ENCODE measurements at places on chromosomes 12 and 14.

- no peak for DNase-seq
Observed at GRCh38 chr12:89862511-89863445, 154.1 kb upstream of the ATP2B1 start.

- DNase-seq, result no peak
Observed at GRCh38 chr14:33039311-33039710, 100.6 kb downstream of the NPAS3 start.

DNA sequence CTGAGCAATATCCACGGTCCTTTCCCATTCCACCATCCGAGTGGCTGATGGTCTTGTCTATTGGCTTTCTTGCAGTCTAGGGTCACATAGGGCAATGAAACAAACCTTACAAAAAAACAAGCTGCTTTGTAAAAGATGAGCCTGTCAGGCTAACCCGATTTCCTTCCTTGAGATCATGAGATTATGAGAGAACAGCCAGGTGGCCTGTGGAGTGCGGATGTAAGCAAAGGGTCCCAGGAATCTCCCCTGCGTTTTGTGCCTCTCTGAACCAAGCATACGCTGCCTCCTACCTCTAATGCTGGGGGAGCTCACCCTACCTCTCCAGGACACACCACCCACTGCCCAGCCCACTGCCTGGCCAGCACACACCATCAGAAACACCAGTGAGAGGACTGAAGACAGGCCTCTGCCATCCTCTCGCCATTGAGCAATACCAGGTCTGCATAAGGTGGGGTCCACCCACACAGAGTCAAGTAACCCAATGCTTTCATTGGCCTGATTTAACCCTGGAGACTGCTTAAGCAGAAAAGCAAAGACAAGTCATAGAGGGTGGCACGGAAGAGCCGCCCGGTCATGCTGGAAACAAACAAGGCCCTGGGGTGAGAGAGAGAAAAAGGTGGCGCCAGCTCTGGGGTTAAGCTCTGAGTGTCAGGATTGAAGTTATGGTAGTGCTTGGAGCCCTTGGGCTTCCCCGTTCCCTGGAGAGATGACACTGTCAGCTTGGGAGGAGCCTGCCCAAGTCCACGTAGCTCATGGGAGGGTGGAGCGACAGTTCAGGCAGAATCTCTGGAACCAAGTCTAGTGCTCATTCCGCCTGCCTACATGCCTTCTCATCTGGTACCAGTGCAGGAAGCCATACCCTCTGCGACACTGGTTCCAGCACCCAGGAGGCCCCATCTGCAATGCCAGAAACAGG lies 46.6 kb downstream of the CALM1 start:
- DNase-seq, result no peak

DNA sequence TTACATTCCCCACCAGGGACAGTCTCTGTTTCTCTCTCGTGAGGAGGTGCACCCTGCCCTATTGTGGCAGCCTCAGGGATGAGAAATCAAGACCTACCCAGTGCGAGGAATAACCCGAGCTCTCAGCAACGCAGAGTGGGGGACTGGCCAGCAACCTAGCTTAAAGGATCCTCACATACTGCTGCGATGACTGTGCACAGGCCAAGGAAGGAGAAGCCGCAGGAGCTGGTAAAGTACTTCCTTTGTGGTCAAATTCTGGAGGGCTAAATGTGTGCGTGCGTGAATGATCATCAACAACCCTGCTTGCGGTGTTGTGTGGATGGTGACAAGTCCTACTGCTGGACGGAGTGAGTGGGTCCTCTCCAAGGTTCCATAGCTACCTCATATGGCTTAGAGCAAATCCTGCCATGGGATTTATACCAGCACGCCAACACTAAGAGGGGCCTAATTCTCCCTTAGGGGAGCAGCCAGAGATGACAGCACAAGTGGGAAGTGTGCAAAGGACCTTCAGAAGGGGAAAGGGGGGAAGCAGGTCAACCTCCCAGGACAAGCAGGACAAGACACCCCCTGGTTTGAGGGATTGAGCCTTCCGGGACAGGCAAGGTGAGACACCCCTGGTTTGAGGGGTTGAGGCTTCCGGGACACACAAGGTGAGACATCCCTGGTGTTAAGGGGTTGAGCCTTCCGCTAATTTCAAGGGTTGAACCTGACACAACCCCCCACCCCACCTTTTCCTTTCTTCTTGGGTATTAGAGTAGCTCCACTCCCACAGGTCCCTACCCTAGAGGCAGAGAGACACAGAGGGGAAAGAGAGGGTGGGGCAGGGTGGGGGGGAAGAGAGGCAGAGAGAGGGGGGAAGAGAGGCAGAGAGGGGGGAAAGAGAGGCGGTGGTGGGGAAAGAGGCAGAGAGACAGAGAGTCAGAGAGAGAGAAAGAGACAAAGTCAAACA lies 58.8 kb upstream of the AP4S1 start:
- no peak for DNase-seq

DNA sequence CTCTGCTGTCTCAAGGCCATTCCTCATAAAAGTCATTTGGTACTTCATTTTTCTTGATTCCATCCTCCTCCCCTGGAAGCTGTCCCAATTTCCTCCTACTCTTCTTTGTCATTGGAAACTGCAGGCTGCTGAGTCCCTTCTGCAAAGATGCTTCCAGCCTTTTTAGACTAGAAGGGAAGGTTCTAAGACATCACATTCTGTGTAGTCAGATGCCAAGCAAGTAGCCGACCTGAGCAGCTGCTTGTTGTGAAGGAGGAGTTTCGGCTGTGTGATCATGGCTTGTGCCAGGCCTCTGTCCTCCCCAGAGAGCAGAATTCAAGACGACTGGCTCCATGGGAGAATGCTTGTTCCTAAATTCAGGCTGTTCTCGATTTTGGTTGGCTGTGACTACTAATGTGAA lies 8.7 kb downstream of the RFC5 start:
- no peak for DNase-seq

DNA sequence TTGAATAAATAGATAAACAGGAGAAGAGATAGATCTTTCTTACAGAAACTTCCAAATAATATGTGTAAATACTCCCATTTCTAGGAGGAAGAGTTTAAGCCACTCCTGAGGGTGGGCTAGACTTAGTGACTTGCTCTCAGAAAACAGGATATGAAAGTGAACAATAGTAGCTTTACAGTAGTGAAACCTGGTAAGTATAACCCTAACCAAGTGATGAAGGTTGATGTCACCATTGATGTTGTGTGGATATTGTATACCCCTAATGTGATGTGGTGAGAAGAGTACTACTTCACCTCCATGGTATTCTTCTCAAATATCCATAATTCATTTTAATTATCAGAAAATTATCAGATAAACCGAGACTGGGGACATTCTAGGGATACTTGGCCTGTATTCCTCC lies 20.9 kb downstream of the AKAP6 start:
- DNase-seq, result no peak

DNA sequence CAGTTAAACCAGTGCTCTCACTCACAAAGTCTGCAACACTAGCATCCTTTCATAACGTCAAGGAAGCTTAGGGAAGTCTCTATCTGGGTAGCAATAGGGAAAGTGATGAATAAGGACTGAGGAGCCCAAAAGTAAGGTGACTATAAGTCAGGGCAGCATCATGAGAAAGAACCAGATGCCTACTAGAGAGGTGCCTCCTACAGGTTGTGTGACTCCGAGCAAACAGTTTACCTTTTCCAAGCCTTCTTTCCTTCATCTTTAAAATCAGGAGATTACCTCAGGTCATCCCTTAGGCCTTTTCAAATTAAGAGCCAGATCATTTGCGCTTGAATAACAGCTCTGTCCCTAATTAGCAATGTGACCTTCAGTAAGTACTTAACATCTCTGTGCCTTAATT lies 40.2 kb downstream of the RTN1 start:
- no peak for DNase-seq

GRCh38 chr12:46390304-46390703 lies 17.7 kb upstream of the SLC38A2 start:
- DNase-seq, result no peak

GRCh38 chr14:61662437-61663311 lies 32.6 kb upstream of the HIF1A start:
- no peak for DNase-seq

GRCh38 chr12:2300168-2300567 lies 247.4 kb downstream of the CACNA1C start:
- no peak for DNase-seq

DNA sequence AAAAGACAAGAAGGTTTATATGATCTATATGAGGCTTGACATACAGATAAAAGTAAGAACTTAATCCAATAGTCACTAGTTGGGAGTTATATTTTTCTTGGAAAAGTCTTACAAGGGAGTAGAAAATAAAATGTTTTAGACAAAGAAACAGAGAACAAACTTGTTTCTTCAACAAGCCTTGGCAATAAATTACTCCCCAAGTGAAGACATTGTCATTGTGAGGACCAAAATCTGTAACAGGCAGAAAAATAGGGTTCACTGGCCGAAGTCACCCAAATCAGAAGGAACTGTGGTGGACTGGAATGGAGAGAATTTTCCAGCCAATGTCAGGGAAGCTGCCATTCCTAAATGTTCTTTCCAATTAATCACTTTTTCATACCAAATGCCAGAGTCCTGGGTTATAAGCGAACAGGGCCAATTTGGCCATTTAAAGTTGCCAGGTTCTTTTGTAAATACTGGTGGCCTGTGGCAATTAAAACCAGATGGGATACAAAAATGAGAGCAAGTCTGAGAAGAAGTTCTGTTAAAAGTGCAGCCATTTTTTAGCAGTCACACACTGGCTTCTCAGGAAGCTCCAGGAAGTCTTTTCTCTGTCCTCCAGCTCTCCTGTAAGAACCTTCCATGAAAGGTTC lies 117.3 kb upstream of the OVCH1 start:
- DNase-seq, result no peak

DNA sequence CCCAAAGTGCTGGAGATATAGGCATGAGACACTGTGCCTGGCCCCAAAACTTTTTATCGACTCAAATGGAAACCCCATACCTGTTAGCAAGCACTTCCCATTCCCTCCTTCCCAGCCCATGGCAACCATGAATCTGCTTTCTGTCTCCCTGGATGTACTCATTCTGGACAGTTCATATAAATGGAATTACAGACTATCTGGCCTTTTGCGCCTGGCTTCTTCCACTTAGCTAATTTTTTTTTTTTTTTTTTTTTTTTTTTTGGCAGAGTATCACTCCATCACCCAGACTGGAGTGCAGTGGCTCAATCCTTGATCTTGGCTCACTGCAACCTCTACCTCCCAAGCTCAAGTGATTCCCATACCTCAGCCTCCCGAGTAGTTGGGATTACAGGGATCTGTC lies 134.5 kb upstream of the MED13L start:
- no peak for DNase-seq

DNA sequence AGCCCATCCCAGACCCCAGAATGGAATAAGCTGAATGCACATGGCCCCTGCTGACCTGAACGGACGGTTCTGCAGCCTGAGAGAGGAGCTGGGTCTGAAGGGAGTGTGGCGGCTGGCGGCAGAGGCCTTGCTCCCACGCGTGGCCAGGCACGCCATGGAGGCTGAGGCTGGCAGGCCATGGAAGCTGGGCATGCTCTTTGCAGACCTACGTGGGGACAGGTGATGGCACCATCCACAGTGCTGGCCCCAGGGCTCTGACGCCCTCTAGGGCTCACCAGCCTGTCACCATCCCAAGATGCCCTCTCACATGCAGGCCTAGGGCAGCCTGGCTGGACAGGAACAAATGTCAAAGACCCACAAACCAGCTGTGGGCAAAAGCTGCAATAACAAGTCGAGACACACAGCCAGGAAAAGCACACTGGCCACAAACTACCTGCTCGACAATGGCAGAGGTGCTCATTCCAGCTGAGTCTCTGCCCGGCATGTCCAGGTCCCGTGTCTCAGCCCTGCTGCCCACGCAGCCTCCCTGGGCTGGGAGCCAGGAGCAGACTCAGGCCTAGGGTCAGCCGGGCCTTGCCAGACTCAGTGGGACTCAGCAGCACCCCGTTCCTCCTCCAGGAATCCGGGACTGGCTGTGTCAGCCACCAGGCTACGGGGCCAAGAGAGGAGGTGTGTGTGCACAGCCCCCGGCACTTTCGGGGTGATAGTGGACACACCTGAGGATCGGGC lies 19.7 kb downstream of the BTBD6 start:
- DNase-seq, result no peak

DNA sequence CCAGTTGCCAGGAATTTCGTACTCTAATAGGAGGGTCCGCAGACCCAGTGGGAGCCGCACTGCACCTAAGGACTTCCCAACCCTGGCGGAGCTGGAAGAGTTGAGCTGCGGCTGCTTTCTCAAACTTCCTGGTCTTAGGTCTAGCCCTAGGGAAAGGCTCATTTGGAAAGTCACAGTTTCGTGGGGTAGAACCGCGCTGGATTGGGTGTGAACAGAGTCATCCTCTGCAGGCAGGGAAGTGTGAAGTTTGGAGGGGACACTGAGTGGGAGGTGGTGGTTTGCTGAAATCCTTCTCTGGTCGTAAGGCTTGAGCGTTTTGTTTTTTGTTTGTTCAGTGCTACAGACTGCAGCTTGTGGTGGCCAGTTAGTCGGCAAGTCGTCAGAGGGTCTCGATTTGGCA lies 18.8 kb downstream of the PRKAB1 start:
- DNase-seq, result no peak

GRCh38 chr14:38079268-38079667 lies 128.4 kb upstream of the SSTR1 start:
- no peak for DNase-seq

GRCh38 chr12:56162468-56163290 lies 4.5 kb downstream of the MYL6 start:
- no peak for DNase-seq

DNA sequence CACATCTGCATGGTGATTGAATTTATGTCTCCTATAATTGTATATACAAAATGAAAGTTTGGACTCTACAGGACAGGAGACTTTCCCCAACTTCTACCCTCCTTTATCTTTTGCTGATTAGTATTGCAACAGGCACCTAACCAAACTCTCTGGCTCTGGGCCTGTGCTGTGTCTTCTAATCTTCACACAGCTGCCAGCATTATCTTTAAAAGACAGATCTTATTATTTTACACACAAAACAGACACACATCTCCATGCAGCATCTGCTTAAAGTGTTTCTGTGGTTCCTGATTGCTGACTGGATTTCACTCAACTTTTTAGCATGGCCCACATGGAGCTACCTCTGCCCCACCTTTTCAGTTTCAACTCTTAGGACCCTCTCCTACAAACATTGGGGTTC lies 154.9 kb upstream of the PELI2 start:
- no peak for DNase-seq

- no peak for DNase-seq
Observed at GRCh38 chr14:105529319-105529568, 2.9 kb downstream of the TMEM121 start.

GRCh38 chr14:59678352-59678751 lies 101.7 kb upstream of the CCDC175 start:
- DNase-seq, result no peak

GRCh38 chr12:2355198-2355597 lies 302.4 kb downstream of the CACNA1C start:
- DNase-seq, result no peak

DNA sequence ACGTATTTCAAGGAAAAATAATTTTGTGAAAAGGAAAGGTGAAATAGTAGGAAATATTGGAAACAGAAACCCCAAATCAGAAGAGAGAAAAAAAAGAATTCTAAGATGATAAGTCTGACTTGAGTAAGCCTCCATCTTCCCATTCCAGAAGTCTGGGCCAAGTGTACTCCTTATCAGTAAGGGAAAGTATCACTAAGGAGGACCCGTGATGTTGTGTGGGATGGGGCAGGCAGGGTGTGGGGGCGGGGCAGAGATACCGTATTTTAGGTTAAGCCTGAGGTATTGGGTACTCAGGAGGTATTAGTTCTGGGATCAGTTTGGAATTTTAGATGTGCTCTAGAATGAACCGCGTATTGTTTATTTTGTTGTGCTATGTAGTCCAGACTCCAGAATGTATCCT lies 33.8 kb upstream of the PSMA6 start:
- DNase-seq, result no peak

- DNase-seq, result no peak
Observed at GRCh38 chr12:2011643-2012607, 7.7 kb upstream of the DCP1B start.

GRCh38 chr12:112458751-112459150 lies 40.0 kb downstream of the PTPN11 start:
- DNase-seq, result no peak

All from vagina (tissue), 2 donors.